ENCODE measurements at places on chromosomes 5 and 9. TPM values are rescaled to one million over a fixed set of nuclear protein-coding genes. Genes with fewer than 3 reads are reported as not detected.

ADAMTSL2 gene
- 0.44 TPM for total RNA-seq

GRCh38 chr9:107751567-107752210, 262.1 kb upstream of the KLF4 start:
- no peaks in the 10 kb centered on the region for H3K4me1 ChIP-seq
- H3K27ac ChIP-seq, result no peak overlapping the region
- H3K27me3 ChIP-seq, result no peaks in the 10 kb centered on the region

- no peak for DNase-seq
- H3K4me3 ChIP-seq, result no peak overlapping the region
- peaks cover 56% of the 10 kb centered on the region for H3K36me3 ChIP-seq
- no peaks in the 10 kb centered on the region for H3K27me3 ChIP-seq
Measured at GRCh38 chr5:177538876-177539275, 15.5 kb downstream of the FAM193B start.

- DNase-seq, result no peak
- H3K4me3 ChIP-seq, result no peak overlapping the region
- no peaks in the 10 kb centered on the region for H3K4me1 ChIP-seq
- H3K27me3 ChIP-seq, result no peaks in the 10 kb centered on the region
- no peaks in the 10 kb centered on the region for H3K36me3 ChIP-seq
- no peak overlapping the region for H3K27ac ChIP-seq
Measured at GRCh38 chr5:149012350-149012749, 50.5 kb downstream of the SH3TC2 start.

RNF20 gene
- 42.5 TPM for total RNA-seq

NOP16 gene
- 29.3 TPM for total RNA-seq

GRCh38 chr5:78610163-78610583, 38.4 kb downstream of the LHFPL2 start:
- H3K4me3 ChIP-seq, result no peak overlapping the region
- no peaks in the 10 kb centered on the region for H3K36me3 ChIP-seq
- no peaks in the 10 kb centered on the region for H3K4me1 ChIP-seq
- peaks cover 11% of the 10 kb centered on the region for H3K27me3 ChIP-seq
- DNase-seq, result no peak

- no peaks in the 10 kb centered on the region for H3K36me3 ChIP-seq
- H3K27ac ChIP-seq, result no peak overlapping the region
- H3K4me1 ChIP-seq, result no peaks in the 10 kb centered on the region
Measured at GRCh38 chr5:167530548-167530947, 760.9 kb upstream of the WWC1 start.

SLC34A3 gene
- not detected for total RNA-seq

DNA sequence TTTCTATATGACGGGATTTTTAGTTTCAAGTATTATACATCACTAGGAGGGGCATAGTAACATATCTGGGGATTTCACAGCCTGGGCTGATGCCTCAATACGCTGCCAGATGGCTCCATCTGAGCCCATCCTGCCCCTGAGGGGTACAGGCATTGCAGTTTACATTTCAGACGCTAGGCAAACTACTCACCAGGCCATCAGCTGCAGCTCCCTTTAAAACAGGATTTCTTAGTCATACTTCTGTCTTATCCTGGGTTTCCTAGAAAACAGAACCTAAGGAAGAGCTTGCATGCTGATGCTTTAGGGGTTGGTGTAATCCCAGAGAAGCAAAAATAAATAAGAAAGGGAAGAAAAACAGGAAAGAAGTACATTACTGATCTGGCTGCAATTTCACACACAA, 372.8 kb upstream of the PIK3R1 start:
- no peak for DNase-seq
- no peaks in the 10 kb centered on the region for H3K27me3 ChIP-seq
- no peaks in the 10 kb centered on the region for H3K4me1 ChIP-seq

DNA sequence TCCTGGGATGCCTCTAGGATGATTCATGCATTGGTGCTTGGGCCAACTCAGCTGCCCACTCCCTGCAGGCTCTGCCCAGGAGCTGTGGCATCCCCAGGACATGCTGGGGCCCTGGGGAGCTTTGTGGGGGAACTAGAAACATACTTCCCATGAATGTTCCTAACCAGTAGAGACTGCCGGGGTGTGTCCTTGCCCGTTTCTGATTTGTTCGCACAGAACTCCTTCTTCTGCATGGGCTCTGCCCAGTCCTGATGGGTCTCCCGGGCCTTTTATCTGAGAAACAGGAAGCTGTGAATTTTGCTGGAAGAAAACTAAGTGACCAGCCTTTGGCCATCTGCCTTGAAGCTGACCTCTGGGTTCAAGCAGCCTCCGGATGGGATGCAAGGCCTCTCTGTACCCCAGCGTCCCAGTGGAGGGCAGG, 71.6 kb upstream of the RNU6ATAC start:
- H3K36me3 ChIP-seq, result no peaks in the 10 kb centered on the region
- no peak for DNase-seq
- no peaks in the 10 kb centered on the region for H3K4me1 ChIP-seq
- H3K27ac ChIP-seq, result no peak overlapping the region

DNA sequence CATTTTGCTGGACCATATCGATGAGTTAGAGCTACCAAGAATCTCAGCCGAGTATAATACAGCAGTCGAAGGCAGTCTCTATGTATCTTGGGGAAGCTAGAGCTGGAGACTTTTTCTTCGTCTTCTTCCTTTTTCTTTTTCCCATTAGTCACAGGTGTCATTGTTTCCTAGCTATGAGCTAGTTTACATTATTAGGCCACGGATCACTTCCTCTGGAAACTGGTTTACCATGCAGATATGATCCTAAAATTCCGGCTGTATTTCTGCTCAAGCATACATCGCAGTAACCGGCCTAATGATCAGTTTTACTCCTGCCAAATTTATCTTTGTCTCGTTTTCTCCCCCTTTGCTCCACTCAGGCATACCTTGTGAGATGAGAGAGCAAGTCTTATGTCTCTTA, 312.8 kb downstream of the ARHGAP26 start:
- DNase-seq, result no peak
- H3K27me3 ChIP-seq, result no peaks in the 10 kb centered on the region
- H3K27ac ChIP-seq, result no peak overlapping the region
- no peak overlapping the region for H3K4me3 ChIP-seq

DNA sequence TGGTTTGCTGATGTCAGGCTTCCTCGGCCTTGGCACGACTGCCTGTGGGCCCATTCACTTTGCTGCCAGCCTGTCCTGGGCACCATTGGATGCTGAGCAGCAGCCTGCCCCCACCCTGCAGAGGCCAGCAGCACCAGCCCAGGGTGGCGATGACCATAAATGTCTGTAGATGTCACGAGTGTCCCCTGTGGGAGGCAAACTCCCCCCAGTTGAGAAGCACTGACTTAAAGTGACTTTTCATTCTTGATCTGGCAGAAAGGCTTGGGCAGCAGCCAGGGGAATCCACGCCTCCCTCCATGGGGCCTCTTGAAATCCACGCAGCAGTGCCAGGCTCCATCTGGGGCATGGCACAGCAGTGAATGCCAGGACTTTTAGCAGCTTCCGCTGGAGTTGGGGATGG, 21.8 kb downstream of the IRX4 start:
- DNase-seq, result no peak
- peaks cover 76% of the 10 kb centered on the region for H3K27me3 ChIP-seq
- no peaks in the 10 kb centered on the region for H3K4me1 ChIP-seq
- no peak overlapping the region for H3K4me3 ChIP-seq
- no peak overlapping the region for H3K27ac ChIP-seq

MLANA gene
- total RNA-seq, result not detected

DNA sequence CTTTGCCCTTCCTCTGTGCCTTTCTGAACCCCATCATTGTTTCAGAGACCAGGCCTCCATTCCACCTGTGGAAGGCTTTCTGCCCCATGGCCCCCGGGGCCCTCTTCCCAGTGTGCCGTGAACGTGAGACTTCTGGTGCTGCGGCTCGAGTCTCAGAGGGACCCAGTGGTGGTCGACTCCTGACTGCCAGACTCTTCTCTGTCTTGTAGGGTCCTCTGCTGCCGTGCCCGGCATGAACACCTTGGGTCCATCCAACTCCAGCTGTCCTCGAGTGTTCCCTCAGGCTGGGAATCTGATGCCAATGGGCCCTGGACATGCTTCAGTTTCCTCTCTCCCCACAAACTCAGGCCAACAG, 20.1 kb upstream of the LTC4S start:
- no peaks in the 10 kb centered on the region for H3K4me1 ChIP-seq
- no peak for DNase-seq
- H3K27ac ChIP-seq, result no peak overlapping the region
- no peak overlapping the region for H3K4me3 ChIP-seq

INSL4 gene
- total RNA-seq, result not detected

PPP3R2 gene
- not detected for total RNA-seq
